AG08396 (cell line): ENCODE measurements at places on chromosomes 5 and 9.

- peak; percentile 84 for DNase-seq
Observed at GRCh38 chr5:136769900-136770684, 404.7 kb upstream of the TRPC7 start.

- peak; percentile 67 for DNase-seq
Observed at GRCh38 chr9:114271556-114272510, 51.1 kb upstream of the ORM1 start.

DNA sequence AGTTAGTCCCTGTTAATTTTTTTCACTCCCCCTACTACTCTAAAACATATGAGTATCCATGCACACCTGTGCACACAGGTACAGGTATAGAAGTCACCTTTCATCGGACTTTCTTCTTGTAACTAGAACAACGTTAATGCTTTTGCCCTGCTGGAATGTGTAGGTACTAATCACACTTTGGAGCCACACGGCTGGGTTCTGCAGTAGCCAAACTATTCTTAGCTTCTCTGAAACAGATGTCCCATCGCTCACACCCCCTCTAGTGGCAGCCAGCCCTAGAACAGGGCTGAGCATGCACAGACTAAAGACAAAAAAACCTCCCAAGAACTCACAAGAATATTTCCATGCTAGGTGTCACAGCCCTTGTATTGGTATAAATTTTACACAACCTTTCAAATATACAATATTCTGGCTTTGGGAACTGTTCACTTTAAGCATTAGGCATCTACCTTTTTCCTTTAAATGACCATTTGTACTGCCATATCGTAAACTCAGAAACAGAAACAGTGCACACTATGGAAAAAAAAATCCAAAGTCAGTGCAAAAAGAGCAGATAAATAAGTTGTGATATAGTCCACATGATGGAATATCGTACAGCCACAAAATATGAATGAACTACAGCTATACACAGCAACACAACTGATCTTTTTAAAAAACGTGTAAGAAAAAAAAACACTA is 64.0 kb downstream of the RETREG1 start:
- DNase-seq: peak; percentile 69

DNA sequence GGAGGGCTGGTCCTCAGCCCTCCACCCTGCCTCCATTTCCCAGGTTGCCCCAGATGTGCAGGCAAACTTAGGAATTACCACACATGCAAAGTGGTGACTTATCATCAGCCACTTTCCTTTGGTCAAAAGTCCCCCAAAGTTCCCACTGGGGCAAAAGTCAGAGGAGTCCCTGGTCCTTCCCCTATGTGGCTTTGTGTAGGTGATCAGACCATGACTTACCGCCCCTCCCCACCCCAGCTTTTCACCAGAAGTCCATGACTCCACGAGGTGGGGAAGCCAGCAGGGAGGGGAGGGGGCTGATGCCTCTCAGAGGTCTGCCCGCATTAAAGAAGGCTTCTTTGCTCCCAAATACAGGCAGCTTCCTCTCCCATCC is 5.8 kb downstream of the TRAF1 start:
- DNase-seq: no peak

DNA sequence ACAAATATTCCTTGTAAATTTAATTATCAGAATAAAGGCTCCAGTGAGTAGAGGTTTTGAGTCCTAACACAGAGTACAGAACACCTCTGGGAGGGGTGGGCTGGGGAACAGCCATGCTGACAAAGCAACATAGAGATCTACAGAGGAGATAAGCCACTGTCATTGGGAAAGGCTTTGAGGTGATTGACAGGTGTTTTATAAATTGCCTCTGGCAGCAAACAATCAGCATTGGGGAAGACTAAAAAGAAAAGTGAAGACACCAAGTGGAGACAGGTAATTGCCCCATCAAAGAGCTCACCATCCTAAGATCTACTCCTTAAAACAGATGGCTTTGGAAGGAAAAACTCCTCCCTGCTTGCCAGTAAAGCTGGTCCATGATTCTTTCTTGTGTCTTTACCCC is 189.7 kb upstream of the TLE4 start:
- DNase-seq: no peak

DNA sequence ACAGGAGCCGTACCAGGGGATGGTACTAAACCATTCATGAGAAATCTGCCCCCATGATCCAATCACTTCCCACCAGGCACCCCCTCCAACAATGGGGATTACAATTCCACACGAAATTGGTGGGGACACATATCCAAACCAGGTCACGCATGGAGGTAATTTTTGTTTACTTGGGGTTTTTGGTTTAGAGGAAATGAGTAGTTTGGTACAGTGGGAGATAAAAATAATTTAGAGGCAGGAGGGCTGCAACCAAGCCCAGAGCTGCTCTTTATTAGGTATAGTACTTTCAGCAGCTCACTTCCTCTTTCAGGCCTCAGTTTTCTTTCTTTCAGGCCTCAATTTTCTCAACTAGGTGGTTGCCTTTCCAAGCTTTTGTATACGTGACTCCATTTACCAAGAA is 23.2 kb downstream of the PRUNE2 start:
- DNase-seq: no peak

DNA sequence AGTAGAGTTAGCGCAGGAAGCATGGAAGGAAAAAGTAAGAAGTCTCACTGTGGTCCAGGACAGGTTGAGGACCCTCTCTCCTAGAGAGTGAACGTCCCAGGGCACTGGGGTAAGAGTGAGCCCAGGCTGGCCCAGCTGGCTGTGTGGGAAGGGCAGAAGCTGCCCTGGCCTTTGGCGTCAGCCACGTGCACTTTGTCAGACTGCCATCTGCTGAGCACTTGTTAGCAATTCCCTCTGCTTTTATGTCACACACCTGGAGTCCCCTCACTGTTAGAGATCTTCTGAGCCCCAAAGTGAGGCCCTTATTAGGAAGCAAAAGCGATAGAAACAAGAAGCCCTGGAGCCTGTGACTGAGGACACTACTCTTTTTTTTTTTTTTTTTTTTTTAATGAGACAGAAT is 79.1 kb downstream of the UGCG start:
- no peak for DNase-seq

- no peak for DNase-seq
Observed at GRCh38 chr9:137449931-137450538, 8.9 kb upstream of the ENTPD8 start.

- DNase-seq: peak; percentile 64
Observed at GRCh38 chr9:71806901-71807307, 38.6 kb upstream of the CEMIP2 start.

- DNase-seq: no peak
Observed at GRCh38 chr5:146026307-146027010, 78.9 kb downstream of the PLAC8L1 start.

DNA sequence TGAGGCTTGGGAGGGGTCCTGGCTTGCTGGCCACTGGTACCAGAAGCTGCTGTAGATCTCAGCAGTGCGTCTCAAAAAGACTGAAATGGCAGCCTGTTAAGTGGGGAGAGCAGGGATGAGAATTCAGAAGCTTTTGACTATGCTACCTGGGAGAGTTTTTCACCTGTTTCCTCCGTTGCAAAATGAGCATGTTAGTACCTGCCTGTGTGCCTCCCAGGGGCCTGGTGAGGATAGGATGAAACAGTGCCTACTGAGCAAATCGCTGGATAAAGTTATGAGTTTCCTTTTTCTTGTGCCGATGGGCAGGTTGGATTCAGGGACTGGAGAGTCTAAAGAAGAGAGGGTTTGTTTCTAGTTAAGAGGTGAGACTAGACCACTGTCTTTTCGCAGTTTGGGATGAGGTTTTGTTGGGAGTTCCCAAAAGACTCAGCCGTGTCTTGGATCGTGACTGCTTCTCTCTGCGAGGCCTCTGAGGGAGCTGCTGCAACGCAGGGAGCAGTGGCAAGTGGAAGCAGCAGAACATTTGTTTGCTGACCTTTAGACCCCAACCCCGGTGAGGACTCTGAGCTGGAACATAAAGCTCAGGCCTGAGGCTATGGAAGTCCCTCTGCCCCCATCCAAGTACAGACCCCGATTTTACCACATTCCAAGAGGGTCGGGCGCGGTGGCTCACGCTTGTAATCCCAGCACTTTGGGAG is 1.4 kb downstream of the RALGPS1 start:
- DNase-seq: no peak

DNA sequence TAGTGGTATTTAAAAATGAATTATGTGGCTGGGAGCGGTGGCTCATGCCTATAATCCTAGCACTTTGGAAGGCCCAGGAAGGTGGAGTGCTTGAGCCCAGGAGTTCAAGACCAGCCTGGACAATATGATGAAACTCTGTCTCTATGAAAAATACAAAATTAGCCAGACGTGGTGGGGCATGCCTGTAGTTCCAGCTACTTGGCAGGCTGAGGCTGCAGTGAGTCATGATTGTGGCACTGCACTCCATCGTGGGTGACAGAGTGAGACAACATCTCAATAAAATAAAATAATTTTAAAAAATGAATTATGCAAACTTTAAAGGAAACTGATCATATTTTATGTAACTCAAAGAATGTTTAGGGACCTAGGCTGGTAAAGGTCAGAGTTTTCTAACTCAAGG is 310.8 kb upstream of the DMRT1 start:
- no peak for DNase-seq

GRCh38 chr5:29229461-29229860 is 1964.0 kb upstream of the CDH6 start:
- no peak for DNase-seq

DNA sequence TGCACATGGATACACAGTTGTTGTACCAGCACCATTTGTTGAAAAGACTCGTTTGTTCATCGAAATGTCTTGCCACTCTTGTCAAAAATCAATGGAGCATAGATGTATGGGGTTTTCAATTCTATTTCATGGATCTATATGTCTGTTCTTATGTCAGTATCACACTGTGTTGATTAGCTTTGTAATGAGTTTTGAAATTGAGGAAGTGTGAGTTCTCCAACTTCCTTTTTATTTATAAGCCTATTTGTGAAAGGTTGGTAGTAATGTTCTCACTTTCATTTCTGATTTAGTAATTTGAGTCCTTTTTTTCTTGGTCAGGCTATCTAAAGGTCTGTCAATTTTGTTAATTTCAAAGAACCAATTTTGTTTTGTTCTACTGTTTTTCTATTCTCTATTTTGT is 26.1 kb downstream of the ZNF510 start:
- DNase-seq: no peak

GRCh38 chr9:130994135-130995085 is 14.6 kb upstream of the LAMC3 start:
- DNase-seq: no peak

DNA sequence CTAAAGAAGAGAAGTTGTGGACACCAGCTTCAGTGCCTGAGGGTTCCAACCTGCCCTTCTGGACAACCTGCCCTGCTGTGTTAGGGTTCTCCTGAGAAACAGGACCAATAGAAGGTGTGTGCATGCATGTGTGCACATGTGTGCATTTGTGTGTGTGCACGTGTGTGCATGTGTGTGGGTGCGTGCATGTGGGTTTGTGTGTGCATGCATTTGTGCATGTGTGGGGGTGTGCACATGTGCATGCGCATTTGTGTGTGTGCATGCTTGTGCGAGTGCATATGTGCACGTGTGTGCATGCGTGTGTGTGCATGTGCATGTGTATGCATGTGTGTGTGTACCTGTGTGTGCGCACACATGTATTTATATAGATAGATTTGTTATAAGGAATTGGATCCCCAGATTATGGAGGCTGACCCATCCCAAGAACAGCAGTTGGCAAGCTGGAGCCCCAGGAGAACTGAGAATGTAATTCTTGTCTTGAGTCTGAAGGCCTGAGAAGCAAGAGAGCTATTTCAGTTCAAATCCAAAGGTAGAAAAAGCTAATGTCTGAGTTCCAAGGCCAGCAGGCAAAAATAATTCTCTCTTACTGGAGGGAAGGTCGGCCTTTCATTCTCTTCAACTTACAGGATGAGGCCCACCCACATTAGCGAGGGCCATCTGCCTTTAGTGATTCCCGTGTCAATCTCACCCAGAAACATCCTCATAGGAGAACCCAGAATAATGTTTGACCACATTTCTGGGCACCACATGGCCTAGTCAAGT is 62.9 kb upstream of the SYNPO start:
- DNase-seq: no peak

GRCh38 chr9:4137681-4138099 is 162.2 kb downstream of the GLIS3 start:
- DNase-seq: peak; percentile 35

DNA sequence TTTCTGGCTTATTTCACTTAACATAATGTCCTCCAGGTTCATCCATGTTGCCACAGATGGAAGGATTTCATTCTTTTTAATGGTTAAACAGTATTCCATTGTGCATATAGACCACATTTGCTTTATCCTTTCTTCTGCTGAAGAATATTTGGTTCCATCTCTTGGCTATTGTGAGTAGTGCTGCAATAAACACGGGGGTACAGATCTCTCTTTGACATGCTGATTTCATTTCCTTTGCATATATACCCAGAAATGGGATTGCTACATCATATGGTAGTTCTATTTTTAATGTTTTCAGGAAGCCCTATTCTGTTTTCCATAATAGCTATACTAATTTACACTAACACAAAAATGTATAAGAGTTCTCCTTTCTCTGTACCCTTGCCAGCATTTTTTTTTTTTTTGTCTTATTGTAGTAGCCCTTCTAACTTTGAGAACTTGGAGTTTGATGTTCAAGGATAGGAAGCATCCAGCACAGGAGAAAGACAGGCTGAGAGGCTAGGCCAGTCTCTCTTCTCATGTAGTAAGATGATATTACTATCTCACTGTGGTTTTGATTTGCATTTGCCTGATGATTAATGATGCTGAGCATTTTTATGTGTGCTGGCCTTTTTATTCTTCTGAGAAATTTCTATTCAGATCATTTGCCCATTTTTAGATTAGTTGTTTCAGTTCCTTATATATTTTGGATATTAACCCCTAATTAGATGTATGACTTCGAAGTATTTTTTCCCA is 592.2 kb upstream of the ZNF608 start:
- no peak for DNase-seq

DNA sequence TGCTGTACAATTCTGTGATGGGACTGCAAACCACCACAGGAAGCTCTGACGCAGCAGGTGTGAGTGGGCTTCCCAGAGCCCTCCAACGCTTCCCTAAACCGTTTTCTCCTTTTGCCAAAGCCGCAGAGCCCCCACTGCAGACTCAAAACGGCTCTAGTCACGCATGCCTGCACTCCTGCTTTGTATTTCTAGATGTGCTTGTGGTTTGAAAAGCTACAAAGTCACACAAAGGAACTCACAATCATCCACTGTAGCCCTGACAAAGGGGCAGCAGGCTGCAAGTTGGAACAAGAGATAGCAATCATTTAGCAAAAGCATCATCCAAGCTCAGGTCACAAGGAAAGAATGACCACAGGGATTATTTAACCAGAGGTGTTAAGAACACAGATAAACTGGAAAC is 79.3 kb downstream of the PTPN3 start:
- DNase-seq: no peak

GRCh38 chr9:88753691-88754367 is 218.9 kb downstream of the NXNL2 start:
- DNase-seq: no peak

GRCh38 chr9:82539146-82539545 is 523.8 kb downstream of the RASEF start:
- DNase-seq: no peak

DNA sequence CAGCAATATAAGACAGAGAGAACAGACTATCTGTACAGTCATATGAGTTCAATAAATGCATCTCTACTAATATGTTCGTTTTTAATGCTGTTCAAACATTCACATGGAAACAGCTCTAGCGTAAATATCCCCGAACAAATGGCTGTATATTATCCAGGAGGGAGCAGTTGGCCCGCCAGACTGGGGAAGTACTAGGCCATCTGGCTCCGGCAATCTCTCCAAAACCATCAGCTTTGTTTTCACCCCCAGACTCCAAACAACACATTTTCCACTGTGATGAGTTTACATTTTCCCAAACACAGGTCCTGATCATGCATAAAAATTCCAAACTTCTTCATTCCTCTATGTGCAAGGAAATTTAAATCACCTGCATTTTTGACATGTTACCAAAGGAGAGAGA is 8.7 kb downstream of the EBF1 start:
- no peak for DNase-seq

- DNase-seq: no peak
Observed at GRCh38 chr5:135319458-135319857, 79.6 kb downstream of the MACROH2A1 start.
